ENCODE measurements at places on chromosomes 1 and 21.

GRCh38 chr1:169312084-169312954 is 55.3 kb downstream of the NME7 start:
- peaks cover 8% of the 10 kb centered on the region for H3K4me1 ChIP-seq
- H3K4me3 ChIP-seq: no peak overlapping the region
- no peak overlapping the region for H3K27ac ChIP-seq
- no peaks in the 10 kb centered on the region for H3K27me3 ChIP-seq
- H3K36me3 ChIP-seq: no peaks in the 10 kb centered on the region

GRCh38 chr1:171185091-171185490 is at the start of gene FMO2:
Gene FMO2, plus strand, starts transcription at chr1:171185300. Its CDS starts 414 bp downstream, at chr1:171185714.
- H3K27me3 ChIP-seq: no peaks in the 10 kb centered on the region
- no peak within 1 kb of the TSS for H3K27ac ChIP-seq
- H3K4me1 ChIP-seq: no peaks in the 10 kb centered on the region
- peak within 1 kb of the TSS; percentile 18 for H3K4me3 ChIP-seq
- H3K36me3 ChIP-seq: no peaks in the 10 kb centered on the region

DNA sequence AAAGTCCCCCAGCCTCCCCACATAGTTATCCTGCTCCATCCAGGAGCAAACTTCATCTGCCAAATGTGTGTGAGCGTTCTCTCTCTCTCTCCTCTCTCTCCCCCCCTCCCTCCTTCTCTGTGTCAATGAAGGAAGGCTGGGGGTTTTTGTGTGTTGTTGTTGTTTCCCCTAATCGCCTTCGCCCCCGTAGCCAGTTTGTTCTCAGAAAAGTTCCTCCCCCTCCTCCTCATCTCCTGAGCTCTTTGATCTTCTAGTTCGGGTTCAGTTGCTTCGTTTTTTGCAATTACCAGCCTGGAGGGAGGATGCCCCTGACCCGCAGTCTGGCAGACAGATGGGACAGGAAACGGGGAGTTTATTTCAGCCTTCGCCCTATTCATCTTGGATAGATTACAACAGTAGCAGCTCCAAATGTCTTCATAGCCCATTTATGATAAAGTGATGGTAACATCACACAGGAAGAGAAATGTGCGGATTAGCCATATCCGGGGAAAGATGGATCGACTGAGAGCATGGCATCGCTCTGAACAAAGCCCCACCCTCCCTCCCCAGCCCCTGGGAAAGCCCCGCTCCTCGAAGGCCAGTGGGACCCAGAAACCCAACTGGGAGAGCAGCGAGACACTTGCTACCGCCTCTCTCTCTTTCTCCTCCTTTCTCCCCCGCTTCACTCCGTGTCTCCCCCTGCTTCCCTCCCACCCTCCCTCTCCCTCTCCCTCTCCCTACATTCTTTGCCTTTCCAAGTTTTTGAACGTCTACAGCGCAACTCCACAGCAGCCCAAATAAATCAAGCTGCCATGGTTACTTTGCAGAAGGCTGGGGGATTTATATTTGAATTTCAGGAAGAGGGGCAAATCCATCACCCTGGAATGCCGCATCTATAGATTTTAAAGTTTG is 139.7 kb upstream of the ARHGEF16 start:
- no peak for DNase-seq
- peaks cover 44% of the 10 kb centered on the region for H3K4me1 ChIP-seq

GRCh38 chr1:179012038-179012437 is 13.7 kb upstream of the FAM20B start:
- H3K4me1 ChIP-seq: peaks cover under 1% of the 10 kb centered on the region
- no peak overlapping the region for H3K4me3 ChIP-seq
- no peaks in the 10 kb centered on the region for H3K36me3 ChIP-seq
- H3K27ac ChIP-seq: no peak overlapping the region
- no peaks in the 10 kb centered on the region for H3K27me3 ChIP-seq
- DNase-seq: no peak

- H3K4me3 ChIP-seq: no peak overlapping the region
- H3K27ac ChIP-seq: peak overlapping the region; percentile 60
- H3K4me1 ChIP-seq: peaks cover 34% of the 10 kb centered on the region
- H3K27me3 ChIP-seq: no peaks in the 10 kb centered on the region
Measured at GRCh38 chr1:94083681-94084080, 37.3 kb downstream of the ABCA4 start.

- no peak for DNase-seq
- no peaks in the 10 kb centered on the region for H3K36me3 ChIP-seq
- H3K27ac ChIP-seq: no peak overlapping the region
Measured at GRCh38 chr1:180581635-180582039, 22.9 kb downstream of the OVAAL start.

GRCh38 chr1:115063228-115063901 is 25.9 kb downstream of the TSPAN2 start:
- no peak overlapping the region for H3K27ac ChIP-seq
- no peak overlapping the region for H3K4me3 ChIP-seq
- DNase-seq: no peak
- no peaks in the 10 kb centered on the region for H3K36me3 ChIP-seq
- peaks cover 14% of the 10 kb centered on the region for H3K4me1 ChIP-seq

- DNase-seq: no peak
- H3K36me3 ChIP-seq: no peaks in the 10 kb centered on the region
- no peak overlapping the region for H3K27ac ChIP-seq
Measured at GRCh38 chr1:7550981-7551380, 220.1 kb upstream of the VAMP3 start.

DNA sequence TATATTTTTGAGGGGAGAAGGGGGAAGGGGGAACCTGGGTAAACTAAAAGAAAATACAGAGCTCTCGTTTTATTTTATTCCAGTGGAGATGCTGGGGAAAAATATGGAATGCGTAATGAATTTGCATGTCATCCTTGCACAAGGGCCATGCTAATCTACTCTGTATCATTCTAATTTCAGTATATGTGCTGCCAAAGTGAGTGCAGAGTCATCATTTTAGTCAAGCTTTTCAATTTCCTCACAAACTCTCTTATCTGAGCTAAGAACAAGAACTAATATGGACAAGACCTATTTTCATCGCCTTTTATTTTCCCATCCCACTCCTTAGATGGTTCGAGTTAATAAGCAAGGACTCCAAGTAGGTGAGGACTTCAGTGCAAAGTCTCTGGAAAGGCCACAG is 13.2 kb downstream of the ADORA3 start:
- no peaks in the 10 kb centered on the region for H3K27me3 ChIP-seq
- H3K36me3 ChIP-seq: no peaks in the 10 kb centered on the region
- H3K27ac ChIP-seq: no peak overlapping the region
- H3K4me3 ChIP-seq: no peak overlapping the region
- no peaks in the 10 kb centered on the region for H3K4me1 ChIP-seq

GRCh38 chr1:241775021-241775420 is 73.0 kb upstream of the EXO1 start:
- no peaks in the 10 kb centered on the region for H3K27me3 ChIP-seq
- H3K36me3 ChIP-seq: no peaks in the 10 kb centered on the region
- H3K27ac ChIP-seq: no peak overlapping the region
- no peaks in the 10 kb centered on the region for H3K4me1 ChIP-seq
- H3K4me3 ChIP-seq: no peak overlapping the region
- DNase-seq: no peak

DNA sequence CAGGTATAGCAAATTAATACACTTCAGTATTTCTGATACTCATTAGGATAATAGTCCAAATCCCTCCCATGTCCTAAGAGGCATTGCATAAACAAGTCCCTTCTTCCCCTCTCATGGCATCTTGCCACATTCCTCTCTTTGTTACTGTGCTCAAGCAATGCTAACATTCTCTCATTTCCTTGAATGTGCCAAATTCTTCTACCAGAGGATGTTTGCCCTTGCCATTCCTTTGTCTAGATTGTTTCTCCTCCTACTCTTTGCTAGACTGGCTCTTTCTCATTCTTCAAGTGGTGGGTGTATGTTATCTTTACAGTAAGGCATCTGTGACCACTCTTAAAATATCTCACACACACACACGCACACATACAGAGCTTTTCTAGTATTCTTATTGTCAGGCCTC is 621.0 kb upstream of the CXADR start:
- H3K27me3 ChIP-seq: no peaks in the 10 kb centered on the region
- H3K36me3 ChIP-seq: no peaks in the 10 kb centered on the region
- peak; percentile 11 for DNase-seq
- H3K27ac ChIP-seq: peak overlapping the region; percentile 0
- H3K4me1 ChIP-seq: peaks cover 4% of the 10 kb centered on the region

DNA sequence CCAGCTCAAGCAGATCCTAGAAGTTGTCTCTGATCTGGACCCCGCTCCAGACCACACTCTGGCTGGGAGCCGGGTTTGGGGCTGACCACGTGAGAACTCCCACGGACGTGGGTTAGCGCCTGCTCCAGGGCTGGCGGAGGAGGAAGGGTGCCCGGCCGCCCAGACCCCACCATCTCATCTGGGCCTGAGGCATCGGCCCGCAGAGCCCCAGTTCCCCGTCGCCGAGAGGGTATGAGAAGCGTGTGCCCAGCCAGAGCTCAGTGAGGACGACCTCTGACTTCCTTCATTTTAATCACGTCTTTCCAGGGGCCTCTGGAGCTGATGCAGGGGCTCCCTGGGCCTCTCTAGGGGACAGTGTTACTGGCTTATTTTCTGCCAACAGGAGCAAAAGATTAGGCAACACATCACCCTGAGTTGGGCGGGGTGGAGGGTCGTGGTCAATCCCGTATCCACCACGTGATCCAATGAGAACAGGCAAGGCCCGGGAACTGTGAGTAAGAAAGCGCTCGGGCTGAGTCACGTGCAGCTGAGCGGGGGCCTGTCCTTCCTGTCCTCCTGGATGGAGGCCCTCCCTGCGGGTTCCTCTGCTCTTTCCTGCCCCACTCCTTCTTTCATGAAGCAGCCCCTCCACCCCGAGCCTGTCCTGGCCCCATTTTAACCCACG is 81.1 kb downstream of the SIK1 start:
- peaks cover 6% of the 10 kb centered on the region for H3K4me1 ChIP-seq
- no peak for DNase-seq
- H3K4me3 ChIP-seq: no peak overlapping the region
- H3K36me3 ChIP-seq: no peaks in the 10 kb centered on the region
- no peak overlapping the region for H3K27ac ChIP-seq

Data from thyroid gland (tissue), 4 donors.